ENCODE measurements at places on chromosomes 7 and 10.

GRCh38 chr10:125721035-125721434 lies 1.5 kb downstream of the EDRF1 start:
- no peak for DNase-seq

DNA sequence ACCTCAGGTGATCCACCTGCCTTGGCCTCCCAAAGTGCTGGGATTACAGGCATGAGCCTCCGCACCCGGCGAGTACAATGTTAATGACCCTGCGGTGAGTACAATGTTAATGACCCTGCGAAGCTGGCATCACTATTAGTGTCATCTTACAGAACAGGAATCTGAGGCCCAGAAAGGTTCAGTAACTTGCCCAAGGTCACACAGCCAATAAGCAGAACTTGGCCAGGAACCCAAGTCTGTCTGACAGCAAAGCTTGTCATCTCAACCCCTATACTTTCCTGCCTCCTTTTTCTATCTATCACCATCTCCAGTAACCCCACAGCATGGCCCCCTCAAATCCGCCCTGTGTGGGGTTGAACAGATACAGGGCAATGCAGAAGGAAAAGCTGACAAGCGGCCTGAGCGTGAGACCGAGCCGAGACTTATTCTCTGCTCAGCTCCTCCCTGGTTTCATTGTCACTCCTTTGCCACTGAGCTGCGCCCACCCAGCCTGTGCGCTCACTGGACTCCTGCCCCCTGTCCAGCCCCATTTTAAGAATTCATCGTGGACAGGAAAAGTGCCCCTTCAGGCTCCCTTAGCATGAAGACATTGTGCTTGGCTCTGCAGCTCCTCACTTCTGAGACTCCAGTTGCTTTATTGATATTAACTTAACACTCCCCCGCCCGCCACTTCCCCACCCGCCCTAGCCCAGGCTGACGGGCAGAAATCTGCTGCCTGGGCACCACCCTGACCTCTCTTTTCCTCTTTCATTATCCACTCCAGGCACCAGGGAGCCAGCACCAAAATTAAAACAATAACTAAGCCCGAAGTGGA lies 58.1 kb upstream of the LBX1 start:
- no peak for DNase-seq

- DNase-seq, result no peak
Measured at GRCh38 chr7:159031135-159031701, 113.4 kb downstream of the VIPR2 start.

- no peak for DNase-seq
Measured at GRCh38 chr7:30139836-30140384, 5.1 kb downstream of the MTURN start.

GRCh38 chr10:49056356-49056755 lies 59.0 kb downstream of the VSTM4 start:
- no peak for DNase-seq

GRCh38 chr7:50197549-50197948 lies 104.5 kb upstream of the ZPBP start:
- DNase-seq, result no peak

GRCh38 chr10:105121743-105122142 lies 480.7 kb downstream of the SORCS3 start:
- DNase-seq, result no peak

DNA sequence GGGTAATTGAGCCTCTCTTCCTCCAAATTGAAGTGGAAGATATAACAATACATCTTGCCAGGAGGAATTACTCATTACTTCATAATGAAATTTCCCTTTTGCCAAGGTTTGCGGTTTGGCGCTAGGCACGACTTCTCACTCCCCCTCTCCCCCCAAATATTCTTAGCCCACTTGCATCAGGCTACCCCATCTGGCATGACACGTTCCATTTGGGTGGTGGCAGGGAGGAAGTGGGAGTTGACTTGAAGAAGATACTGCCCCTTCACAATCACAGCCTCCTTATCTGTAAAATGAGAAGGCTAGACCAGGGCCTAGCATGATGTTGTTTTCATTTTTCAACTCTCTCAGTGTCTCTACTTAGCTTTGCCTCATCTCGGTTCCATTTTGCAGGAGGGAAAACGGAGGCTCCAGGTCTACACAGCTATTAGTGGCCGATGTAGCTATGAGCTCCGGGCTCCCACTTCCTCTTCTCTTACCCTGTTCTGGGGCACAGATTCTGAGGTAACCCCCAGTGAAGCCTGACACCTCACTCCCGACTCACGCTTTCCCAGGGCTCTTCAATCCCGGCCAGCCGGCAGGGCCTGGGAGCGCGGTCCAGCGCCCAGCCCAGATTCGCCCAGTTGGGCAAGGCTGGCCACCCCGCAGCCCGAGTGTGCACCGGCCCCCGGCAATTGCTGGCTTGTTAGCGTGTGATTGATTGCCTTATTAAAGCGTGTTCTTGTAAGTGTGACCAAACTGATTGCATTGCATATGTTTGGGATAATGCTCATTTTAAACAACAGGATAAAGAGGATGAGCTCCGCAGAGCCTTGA lies 6.5 kb downstream of the EVX1 start:
- DNase-seq, result no peak

GRCh38 chr10:112393341-112393740 lies 19.4 kb downstream of the ACSL5 start:
- DNase-seq, result no peak

GRCh38 chr10:16186564-16186963 lies 250.2 kb upstream of the PTER start:
- no peak for DNase-seq

DNA sequence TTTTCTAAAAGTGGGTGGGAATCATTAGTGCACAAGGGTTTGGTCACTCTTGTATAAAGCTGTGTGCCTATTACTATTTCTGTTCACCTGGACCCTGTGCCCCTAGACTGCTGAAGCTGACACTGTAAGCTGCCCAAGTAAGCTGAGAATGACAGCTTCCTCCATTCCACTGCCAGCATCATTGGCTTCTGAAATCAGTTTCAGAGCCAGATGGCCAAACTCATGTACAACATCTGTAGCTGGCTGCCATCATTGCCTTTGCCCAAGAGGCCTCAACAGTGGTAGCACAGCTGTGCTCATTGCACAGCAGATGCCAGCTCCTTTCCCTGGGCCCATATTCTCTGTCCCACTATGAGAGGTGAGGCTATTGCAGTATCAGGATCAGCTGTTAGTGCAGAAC lies 165.7 kb downstream of the CPEB3 start:
- no peak for DNase-seq

DNA sequence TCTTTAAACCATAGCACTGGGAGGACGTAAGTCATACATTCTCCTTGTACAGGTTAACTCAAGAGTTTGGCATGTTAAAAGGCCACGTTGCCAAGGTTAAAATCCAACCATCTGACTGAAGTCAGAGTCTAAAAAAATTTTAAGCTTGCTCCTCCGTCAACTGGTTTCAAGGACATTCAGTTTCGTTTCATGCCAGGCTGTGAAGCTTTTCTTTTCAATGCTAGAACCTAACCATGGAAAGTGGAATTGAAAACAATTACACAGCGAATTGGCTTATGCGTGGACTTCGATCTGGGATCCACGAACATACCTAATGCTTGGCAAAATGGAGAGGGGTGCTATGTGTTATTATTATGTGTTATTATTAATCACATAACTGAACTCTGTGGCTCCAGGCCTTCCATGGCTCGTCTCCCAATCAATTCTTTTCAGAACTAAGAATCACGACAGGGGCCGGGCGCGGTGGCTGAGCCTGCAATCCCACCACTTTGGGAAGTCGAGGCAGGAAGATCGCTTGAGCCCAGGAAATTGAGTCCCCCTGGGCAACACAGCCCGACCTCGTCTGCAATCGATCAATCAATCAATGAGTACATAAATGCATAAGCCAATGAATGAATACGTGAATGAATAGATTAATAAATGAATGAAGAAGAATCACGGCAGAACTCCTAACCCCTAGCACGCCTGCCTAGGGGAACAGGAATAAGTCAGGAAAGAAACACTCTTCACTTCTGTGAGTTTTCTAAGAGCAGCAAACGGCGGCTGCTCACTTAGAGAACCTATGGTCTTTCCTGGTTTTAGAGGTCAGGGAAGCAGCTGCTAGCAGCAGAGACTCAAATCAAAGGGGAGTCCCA lies 733 bp upstream of the ARL5B start:
- DNase-seq, result peak; percentile 28

Data from activated CD4-positive, alpha-beta T cell treated with anti-CD3 and anti-CD28 coated beads, Interleukin-2, amount 10 ng/mL, durations not matched to agents 7 days and 5 days (primary cell).